NCI-H748 treated with DMSO at 0.1 percent for 48 hours (cell line): ENCODE measurements at places on chromosomes 13 and 19.

DNA sequence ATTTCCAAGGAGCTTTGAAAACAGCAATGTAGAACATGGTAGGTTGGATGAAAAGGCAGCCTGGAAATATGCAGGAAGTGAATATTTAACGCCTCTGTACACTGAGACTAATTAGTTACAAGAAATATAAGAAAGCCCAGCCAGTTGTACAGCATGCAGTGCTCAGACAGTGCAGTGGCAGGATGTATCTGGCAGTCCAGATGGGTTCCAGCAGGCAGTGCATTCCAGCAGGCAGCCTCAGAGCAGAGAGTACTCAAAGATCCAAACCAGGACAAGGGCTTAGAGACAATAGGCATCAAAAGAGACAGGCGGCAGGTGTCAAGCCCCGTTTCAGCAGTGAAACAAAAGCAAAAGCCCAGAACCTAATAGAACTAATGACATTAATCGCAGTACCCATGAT lies 2776.3 kb downstream of the PCDH9 start:
- DNase-seq: no peak

DNA sequence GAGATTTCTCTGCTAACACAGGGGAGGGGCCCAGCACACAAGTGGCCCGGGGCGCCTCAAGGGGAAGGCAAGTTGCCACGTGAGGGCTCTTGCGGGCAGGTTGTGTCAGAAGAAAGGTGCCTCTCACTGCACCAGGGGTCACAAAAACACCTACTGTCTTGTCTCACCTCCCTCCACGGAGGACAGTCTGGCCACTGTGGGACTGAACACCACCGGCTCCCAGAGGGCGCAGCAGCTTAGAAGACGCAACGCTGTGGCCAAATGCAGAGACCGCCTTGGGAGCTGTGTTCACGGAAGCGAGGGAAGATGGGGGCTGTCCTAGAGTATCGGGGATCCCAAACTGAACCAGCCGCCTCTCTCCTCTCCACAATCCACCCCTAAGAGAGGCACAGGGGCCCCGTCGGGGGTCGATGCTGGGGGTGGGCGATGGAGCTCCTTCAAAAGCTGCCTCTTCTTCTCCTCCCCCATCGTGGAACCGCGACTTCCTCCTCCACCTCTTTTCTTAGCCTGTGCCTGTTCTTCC lies 177.5 kb downstream of the FOXO1 start:
- no peak for DNase-seq

DNA sequence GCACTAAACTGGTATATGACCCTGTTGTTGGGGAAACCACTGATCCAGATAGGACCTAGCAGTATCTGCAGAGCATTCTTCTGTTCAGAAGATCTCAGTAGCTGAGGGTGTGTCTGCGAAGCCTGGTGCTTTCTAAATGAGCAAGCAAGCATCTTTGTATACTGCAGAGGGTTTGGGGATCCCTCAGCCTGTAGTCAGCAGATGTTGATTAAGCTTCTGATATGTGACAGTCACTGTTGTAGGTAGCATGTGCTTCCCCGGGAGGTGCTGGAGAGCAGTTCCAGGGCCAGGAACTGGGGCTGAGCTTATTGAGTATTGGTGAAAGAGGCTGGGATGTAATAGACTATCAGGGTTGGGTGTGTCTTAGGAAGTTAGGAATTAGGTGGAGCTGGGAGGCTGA lies 1.5 kb downstream of the SCAF1 start:
- DNase-seq: no peak

- DNase-seq: no peak
Measured at GRCh38 chr19:7199613-7200533, 94.3 kb downstream of the INSR start.
